Hepatocyte (in vitro differentiated cells): ENCODE measurements at places on chromosomes 7 and 10. TPM values are rescaled to one million over a fixed set of nuclear protein-coding genes. Genes with fewer than 3 reads are reported as not detected.

GRCh38 chr10:132627666-132628531 is 90.3 kb downstream of the INPP5A start:
- peak; percentile 53 for DNase-seq

Gene FGF8
- polyA plus RNA-seq, result not detected in 2 replicates

DNA sequence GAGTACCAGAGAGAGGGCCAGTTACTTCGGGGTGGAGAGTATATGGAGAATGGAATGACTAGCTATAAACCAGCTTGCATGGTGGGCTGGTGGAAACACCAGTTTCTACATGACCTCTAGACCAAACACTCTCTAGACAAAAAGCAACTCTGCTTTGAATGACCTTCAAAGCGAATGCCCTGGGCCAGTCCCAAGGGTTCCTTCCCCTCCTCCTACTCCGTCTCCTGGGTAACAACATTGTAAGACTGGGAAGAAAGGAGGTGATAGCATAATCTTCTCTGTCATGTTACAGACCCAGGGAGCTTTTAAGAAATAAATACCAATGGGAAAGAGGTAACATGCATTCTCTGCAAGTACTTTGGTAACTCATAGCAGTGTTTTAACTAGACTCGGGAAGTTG is 7.4 kb downstream of the HK1 start:
- DNase-seq, result no peak

Gene ACSL5
- 22.2 and 22.7 TPM in 2 replicates for polyA plus RNA-seq

DNA sequence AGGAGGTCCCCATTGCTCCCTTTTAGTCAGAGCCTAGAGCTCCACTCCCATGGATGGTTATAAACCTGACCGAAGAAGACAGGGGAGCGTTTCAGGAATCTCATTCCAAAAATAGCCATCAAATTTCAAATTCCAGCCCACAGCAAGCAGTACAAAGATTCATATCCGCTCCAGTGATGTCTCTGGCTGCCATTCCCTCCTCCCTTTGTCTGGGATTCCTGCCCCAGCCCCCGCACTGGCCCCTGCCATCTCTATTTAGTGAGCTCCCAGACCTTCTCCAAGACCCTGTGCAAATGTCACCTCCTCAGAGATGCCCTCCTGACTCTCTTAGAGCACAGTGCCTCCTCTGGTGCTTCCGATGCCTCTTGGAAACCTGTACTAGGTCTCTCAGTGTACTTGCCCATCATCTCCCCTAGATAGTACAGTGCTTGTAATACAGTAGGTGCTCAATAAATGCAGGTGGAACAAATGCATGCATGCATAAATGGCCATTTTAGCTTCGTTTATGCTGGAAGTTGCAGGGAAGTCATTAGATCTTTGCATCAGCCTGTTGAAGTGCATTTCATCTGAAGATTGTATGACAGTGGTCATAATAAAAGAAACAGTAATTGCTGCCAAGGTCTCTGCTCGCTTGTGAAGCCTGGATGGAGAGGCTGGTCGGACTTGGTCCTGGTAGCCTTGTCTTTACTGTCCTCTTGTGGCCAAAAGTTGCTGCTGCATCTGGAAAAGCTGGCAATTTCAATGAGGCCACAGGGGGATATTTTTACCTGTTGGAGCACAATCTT is 32.0 kb upstream of the HABP2 start:
- peak; percentile 87 for DNase-seq

- no peak for DNase-seq
Measured at GRCh38 chr7:28682801-28683200, 270.5 kb downstream of the CREB5 start.
